NCI-H2171 treated with DMSO at 0.1 percent for 48 hours (cell line): ENCODE measurements at places on chromosomes 12 and 14.

- no peak for DNase-seq
Observed at GRCh38 chr14:61647704-61648103, 47.6 kb upstream of the HIF1A start.

- DNase-seq: no peak
Observed at GRCh38 chr14:76320486-76320885, 55.5 kb upstream of the ESRRB start.

DNA sequence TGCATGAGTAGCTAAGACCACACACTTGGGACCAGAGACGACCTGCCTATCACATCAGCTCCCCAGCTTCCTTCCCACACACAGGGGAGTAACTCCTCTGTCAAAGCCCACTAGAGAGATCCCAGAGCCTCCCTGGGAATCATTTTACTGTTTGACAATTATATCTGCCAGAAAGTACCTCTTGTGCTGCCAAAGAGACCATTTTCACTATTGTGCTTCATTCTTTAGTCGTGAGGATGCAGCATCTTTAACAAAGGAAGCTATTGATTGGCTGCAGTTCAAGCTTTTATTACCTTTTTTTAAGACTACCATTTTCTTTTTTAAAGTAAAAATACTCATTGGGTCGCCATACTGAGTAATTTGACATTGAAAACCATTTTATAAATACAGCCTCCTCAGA, 194.5 kb upstream of the RGS6 start:
- DNase-seq: no peak

DNA sequence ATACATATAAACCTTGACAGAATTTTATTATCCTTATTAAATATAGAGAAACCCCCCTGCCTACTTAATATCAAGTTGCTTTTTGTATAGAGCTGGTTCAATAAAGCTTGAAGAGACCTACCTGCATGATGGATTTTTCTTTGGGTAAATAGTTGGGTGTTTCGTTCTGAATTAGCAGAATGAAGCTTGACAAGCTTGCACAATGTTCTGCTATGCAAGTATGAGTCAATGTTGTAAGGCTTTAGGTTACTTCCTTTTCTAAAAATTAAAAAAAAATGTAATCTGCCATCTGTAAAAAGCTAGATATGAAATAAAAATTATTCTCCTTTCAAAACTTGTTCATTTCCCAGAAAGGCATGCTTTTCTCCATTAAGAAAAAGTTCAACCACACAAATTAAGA, 1662.6 kb upstream of the SEL1L start:
- DNase-seq: no peak

DNA sequence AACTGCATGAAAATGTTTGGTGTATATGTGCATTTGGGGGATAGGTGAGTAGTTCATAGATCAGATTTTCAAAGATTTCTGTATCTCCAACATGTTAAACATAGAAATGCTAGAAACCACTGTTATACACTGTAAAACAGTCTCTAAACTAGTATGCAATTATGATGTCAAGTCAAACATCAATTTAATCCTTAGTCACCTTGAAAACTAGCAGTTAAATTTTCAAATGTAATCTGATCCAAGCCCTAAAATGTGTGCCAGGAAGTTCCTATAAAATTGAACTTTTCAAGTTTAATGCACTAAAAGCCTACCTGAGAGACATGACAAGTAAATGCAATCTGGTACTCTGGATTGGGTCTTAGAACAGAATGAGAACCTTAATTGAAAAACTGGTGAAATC, 14.5 kb downstream of the SLC35F4 start:
- DNase-seq: peak; percentile 15

DNA sequence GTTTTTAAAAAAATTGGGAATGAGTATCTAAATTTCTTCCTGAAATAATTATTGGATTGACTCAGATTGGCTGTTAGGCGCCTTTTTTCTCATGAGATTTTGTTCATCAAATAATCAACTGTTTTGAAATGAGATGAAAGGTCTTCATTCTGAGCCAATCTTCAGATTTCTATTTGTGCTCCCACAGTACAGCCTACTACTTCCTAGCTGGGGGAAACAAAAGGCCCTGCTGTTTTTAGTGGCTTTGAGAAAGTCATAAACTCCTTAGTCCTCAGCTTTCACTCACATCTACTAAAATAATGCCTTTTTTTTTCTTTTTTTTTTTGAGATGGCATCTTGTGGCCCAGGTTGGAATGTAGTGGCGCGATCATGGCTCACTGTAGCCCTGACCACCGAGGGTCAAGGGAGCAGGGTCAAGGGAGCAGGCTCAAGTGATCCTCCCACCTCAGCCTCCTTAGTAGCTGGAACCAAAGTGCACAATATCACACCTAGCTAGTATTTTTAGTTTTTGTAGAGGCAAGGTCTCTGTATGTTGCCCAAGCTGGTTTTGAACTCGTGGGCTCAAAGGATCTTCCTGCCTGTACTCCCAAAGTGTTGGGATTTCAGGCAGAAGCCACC, 15.2 kb downstream of the NACA start:
- DNase-seq: no peak

DNA sequence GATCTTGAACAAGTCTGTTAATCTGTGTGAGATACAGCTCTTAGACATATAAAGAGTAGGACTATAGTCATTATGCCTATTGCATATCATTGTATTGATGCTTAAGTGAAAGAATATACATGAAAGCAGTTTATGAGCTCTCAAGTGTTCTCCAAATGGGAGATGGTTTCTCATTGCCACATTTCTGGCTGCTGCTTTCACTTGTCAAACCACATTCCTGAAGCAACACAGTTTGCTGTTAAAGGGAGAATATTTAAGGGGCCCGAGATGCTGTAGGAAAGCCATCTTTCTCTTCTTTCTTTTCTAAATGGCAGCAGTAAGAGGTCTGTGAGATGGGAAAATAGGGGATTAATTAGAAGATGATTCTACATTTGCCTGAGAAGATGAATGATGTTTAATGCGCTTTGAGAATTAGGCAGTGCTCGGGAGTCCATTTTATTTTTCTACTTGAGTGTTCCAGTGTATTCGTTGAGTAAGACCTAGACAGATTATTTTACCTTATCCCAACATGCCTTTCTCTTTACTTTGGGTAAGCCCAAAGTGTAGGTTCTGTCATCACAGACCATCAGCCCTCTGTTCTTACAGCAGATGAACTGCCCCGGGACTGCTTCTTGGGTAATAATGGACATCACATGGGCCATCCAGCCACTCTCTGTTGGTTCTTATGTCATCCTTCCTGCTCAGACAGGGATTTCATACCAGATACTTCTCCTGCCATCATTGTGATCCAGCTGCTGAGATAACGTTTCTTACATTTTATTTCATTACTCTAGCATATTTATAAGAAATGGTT, 35.6 kb downstream of the ANO4 start:
- DNase-seq: no peak

GRCh38 chr12:71447691-71448132, 8.1 kb downstream of the LGR5 start:
- no peak for DNase-seq

DNA sequence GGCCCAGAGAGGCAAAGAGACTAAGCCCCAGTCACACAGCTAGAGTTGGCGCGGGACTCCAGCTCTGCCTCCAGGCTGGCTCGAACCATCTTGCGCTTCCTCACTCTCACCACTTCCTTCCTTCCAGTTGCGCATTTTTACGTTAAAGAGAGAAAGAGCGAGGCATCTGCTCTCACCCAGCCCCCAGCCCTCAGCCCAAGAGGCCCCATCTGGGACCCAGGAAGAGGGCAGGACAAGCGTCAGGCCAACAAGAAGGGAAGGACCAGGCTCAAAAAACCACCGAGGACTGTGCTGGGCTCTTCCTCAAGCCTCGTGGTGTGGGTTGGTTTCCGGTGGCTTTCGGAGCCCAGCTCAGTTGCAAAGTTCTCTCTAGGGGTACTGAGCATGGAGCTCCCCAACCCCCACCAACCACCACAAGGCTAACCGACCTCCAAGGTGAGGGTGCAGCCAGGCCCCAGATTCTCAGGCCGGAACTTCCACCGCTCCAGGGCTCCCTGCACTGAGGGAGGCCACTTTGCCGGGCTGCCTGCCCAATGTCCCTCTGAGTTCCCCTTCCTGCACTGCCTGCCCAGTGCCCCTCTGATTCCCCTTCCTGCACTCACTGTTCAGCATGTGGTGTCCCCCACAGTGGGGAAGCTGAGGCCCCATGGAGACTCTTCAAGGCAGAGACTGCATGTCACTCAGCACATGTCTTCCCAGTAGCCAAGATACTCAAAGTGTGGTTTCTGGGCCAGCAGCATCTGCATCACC, 35.9 kb downstream of the TESC start:
- no peak for DNase-seq
